Adipocyte (in vitro differentiated cells): ENCODE measurements at places on chromosomes 7 and 10.

DNA sequence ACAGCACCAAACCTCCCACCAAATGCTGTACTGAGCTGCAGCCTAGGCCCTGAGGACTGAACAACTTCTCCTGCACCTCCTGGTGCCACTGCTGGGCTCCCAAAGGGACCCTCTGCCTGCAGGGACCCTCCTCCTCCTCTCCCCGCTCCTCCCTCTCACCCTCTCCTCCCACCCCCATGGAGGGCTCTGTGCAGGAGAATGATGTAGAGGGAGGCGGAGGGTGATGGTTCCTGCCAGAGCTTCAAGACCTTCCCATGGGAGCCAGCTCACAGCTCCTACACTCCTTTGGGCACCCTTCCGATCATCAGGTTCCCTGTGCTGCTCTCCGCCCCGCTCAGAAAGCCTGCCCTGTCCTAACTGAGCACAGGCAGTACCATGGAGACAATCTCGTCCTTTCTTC lies 97.7 kb downstream of the PRKAG2 start:
- DNase-seq: no peak

- DNase-seq: peak; percentile 64
Observed at GRCh38 chr10:67629461-67629971, 66.5 kb downstream of the CTNNA3 start.

GRCh38 chr7:157784979-157785441 lies 448.2 kb downstream of the DNAJB6 start:
- DNase-seq: no peak

- DNase-seq: no peak
Observed at GRCh38 chr7:141717450-141717849, 9.3 kb downstream of the WEE2 start.

DNA sequence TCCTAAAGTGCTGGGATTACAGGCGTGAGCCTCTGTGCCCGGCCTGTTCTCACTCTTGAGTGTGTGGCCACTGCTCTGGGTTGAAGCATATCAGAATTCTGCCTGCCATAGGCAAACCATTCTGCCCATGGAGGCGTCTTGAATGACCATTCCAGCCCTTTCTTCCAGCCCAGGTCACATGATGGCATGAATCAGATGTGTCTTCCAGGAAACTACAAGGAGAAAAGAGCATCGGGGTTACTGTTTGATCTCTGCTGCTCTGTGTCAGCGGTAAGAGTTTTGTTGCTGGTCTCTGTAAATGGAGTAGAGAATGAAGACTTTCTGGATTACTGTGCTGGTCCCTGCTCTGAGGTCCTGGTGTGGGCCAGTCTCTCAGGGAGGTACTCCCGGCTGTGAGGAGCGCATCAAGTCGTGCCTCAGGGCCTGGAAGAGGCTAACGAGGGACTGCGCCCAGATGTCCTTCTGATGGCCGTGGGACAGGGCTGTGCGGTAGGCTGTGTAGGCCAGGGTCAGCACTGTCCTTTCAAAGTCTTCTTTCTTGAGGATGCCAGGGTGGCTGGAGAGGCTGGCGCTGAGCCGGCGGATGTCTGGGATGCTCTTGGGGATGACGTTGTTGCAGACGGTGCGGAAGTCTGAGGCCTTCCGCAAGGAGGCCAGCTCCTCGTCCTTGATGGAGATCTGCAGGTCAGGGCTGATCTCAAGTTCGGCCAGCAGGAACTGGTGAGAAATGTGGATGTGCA lies 5.8 kb upstream of the SLC13A4 start:
- no peak for DNase-seq

- DNase-seq: no peak
Observed at GRCh38 chr7:51354434-51354833, 37.8 kb upstream of the COBL start.

- no peak for DNase-seq
Observed at GRCh38 chr7:2755531-2755930, 67.5 kb downstream of the AMZ1 start.

GRCh38 chr10:80805343-80806020 lies 267.8 kb downstream of the SH2D4B start:
- DNase-seq: no peak

DNA sequence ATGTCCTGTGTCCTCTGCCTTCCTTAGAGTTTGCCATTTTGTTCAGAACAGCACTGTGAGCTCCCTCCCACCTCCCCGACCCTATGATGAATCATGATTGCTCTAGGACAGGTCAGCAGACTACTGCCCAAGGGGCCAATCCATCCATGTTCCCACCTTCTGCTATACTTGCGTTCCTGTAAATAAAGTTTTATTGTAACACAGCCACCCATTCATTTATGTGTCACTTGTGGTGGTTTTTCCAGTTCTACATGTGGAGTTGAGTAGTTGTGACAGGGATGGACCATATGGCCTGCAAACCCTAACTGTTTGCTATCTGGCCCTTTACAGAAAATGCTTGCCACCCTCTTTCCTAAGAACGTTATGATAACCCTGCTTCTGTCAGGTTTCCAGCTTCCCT lies 387.8 kb downstream of the SDK1 start:
- no peak for DNase-seq

- DNase-seq: peak; percentile 30
Observed at GRCh38 chr7:75711656-75712514, 26.9 kb downstream of the HIP1 start.

DNA sequence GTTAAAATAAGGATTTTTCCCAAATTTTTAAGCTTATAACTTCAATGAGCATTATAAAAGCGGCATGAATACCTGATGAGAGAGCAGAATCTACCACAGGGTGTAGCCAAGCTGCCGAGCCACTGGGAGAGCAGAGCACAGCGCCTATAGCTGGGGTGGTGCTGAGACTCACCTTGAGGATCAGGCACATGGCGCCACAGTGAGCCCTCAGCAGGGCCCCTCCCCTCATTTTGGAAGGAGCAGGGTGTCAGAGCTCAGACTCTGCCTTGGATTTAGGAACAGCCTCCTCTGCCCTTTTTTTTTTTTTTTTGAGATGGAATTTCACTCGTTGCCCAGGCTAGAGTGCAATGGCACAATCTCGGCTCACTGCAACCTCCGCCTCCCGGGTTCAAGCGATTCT lies 118.6 kb downstream of the SRPK2 start:
- no peak for DNase-seq

DNA sequence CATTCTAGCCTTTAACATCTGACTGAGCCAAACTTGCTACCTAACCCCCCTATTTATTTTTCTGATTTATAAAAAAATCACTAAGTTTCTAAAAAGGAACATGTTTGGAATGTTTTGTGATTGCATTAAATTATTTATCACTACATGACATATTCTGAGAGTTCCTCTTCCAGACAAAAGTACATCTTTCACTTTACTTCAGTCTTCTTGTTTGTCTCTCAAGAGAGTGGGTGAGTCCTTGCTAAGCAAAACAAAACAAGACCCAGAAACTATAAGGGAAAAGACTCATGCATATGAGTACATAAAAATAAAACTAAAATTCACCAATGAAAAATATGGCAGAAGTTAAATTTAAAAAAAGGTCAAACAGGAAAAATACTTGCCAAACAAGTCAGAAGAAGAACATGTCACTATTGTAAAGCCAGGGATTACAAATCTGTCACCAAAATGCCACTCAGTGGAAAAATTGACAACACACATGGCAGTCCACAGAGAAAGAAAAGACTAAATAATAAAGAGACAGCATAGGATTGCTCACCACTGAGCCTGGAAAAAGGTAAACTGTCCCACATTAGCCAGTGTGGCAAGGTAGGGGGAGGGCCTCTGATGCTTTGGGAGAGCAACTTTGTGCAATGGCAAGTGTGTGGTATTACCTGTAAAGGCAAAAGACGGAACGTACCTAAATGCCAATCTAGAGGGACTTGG lies 166.7 kb upstream of the ZNF32 start:
- no peak for DNase-seq
